ENCODE measurements at places on chromosomes 2 and 18.

DNA sequence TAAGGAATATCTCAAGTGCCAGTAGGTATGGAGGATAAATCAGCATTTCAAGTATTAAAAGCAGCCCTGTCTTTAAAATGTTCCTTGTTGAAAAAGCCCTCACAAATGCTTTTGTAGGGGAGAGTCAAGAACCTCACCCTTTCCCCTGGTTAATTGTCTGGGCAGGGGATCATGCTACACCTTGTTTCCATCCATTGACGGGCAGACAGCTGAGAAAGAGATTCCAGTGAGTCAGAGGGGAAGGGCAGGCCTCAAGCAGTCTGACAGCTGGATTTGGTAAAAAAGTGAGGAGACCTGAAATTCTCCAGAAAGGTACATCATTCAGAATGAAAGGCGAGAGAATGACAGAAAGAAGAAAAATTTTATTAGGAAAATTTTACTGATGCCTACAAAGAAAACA is 203.2 kb upstream of the CYP26B1 start:
- DNase-seq = no peak

DNA sequence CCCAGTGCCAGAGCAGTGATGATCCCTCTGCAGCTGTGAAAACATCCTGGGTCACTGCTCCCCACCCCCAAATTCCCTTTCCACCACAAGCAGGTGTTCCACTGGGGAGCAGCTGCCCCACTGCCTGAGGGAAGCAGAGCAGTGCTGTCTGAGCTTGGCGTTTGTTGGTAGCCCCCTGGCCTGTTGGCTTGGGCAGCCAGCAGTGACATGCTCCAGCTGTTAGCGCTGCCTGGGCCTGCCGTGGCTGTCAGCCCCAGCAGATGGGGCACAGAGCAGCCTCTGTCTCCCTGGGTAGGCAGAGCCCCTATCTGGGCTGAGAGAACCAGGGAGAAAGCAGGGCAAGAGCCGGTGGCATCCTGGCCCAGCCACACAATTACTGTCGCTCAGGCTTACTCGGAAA is 247.7 kb downstream of the GLI2 start:
- no peak for DNase-seq

- DNase-seq = no peak
These were observed 257.5 kb upstream of the FN1 start for GRCh38 chr2:215693193-215693998.

GRCh38 chr2:182318466-182319220 is 108.2 kb downstream of the PDE1A start:
- no peak for DNase-seq

DNA sequence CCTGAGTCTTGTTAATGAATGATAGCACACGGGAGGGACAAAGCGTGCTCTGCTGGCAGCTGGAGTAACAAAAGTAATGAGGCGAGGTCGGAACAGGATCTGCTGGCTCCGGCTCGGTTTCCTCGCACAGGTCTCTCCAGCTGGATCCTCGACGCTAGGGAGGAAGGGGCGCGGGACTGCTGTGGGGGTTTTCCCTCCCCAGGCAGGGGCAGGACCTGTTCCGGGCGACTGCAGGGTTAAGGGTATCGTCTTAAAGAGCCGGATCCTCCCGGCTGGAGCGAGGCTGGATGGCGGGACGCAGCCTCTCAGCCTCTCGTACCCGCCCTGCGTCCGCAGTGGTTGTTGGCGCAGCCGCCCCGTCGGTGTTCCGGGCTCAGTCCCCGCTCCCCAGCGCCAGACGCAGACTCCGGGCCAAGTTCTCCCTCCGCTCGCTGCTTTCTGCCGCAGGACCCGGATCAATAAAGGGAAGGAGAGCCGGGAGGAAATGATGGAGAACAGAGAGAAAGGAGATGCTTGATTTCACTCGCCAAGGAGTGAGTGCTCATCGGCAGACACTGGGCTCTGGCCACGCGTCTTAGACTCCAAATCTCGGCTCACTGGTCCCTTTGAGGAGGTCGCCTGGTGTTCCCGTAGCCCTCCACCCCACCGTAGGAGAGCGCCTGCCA is 1.1 kb upstream of the LIPG start:
- DNase-seq = no peak

GRCh38 chr18:27778441-27778840 is 398.5 kb downstream of the CDH2 start:
- DNase-seq = no peak

- no peak for DNase-seq
These were observed 80.9 kb downstream of the SLC25A12 start for GRCh38 chr2:171813126-171813525.

DNA sequence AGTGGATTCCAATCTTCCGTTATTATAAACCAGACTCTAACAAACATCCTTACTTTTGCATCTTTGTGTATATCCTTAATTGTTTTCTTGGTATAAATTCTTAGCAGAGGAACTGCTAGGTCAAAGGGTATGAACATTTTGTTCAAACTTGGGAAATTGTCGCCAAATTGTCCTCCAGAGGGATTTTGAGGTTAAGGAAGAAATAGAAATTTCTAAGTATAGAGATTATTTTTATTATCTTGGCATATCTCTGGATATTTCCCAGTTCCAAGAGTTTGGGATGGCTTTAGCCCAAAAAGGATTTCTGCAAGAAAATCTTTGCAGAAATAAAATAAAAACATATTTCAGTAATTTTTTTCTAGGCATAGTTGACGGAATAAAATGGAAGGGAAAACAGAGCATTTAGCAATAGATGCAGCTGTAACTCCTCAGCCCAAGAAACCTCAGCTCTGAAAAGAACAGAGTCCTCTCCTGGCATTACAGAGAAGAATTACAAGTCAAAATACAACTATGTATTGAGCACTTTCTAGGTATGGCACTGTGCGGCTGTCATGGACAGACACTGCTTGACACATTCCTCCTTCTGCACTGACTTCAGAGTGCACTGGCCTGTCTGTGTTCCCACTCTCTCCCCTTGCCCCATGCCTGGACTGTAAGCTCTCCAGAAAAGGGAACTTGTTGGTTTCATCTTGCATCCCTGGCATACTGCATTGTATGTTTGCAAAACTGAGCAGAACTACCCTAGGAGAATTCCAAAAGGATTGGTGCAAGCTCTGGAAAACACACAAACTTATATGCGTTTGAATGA is 117.3 kb upstream of the STON1 start:
- no peak for DNase-seq

DNA sequence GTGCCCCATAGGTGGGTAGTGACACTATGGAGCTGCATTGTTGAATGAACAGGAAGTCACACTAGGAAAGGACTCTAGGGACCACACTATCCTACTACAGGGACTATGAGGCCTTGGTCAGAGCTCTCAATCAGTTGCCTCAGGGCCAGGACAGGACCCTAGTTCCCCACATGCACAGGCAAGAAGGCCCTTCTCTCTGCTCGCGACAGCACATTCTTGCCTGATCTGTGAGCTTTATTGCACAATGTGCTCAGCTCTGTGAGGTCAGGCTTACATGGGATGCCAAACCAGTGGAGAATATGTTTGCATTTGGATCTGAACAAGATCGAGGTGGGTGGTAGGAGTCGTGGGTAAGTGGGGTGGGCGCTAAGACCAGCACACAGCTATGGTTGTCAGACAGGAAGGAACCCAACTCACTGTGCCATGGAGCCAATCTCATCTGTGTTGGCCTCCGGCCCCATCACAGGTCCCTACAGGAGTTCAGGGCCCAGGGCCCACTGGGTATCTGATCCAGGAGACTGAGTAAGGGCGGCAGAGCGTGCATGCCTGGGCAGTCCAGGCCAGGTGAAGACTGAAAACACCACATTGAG is 8.0 kb downstream of the PCARE start:
- no peak for DNase-seq

- no peak for DNase-seq
These were observed 24.7 kb downstream of the PAPOLG start for GRCh38 chr2:60780721-60781120.

- DNase-seq = no peak
These were observed 82.8 kb downstream of the ZNF516 start for GRCh38 chr18:76412010-76412817.

DNA sequence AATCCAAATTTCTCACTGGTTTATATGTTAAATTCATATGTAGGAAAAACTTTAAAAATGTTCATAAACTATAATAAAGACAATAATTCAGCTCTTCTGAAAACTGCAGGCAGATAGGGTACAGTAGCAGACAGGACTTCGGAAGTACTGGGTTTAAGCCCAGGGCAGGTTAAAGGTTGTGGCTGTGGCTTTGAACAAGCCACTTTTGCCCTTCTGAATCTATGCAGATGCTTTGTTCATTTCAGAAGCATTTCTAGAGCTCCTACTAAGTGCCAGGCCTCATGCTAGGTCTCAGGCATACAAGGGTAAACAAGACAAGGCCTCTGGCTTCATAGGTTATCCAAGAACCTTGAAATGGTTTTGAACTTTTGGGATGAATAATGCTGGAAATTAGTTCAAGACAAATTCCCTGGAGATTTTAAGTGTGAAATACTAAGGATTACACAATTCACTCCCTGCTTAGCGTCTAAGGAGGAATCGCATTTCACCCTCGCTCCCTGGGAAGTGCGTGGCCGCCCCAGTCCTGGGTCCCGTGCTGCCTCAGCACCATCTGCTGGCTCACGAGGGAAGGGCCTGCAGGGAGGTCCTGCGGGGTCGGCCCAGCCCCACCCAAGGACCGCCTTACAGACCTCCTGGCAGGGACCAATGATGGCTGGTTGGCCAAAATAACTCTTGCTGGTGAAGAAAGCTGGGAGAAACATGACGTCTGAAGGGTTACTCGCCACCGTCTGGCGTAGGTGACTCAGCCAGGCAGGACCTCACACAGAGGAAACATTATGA is 67.7 kb upstream of the L3MBTL4 start:
- no peak for DNase-seq

DNA sequence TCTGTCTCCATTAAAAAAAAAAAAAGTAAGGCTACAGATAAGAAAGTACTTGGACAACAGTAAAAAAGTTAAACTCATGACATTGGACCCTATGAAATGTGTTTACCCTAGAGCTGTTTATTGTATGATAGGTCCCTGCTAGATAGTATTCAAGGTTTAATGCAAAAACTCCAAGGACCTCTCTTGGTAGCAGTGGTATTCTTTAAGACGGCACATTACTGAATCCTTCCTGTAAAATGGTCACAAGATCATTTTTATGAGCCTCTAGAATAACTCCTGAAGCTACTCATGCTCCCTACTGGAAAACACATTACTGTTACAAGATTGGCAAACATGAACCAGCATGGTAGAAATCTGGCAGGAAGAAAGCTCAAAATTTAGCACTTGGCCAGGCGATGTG is 38.8 kb downstream of the GALM start:
- no peak for DNase-seq

DNA sequence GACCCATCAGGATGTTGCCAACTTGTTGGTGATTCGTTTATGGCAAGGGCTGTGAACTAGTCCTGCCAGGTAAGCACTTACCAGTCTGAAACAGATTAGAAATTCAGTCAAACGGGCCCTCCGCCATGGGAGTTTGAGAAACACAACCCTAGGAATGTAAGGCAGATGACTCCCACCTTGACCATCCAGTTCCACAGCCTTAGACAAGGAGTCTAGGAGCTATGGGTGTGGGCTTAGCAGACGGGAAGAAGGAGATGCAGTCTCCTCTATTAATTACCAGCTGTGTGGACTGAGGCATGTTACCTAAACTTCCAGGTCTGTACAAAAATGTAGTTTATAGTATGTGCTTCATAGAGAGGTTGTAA is 319.4 kb upstream of the NCKAP5 start:
- DNase-seq = no peak

GRCh38 chr18:42792731-42793130 is 322.8 kb downstream of the RIT2 start:
- DNase-seq = no peak

DNA sequence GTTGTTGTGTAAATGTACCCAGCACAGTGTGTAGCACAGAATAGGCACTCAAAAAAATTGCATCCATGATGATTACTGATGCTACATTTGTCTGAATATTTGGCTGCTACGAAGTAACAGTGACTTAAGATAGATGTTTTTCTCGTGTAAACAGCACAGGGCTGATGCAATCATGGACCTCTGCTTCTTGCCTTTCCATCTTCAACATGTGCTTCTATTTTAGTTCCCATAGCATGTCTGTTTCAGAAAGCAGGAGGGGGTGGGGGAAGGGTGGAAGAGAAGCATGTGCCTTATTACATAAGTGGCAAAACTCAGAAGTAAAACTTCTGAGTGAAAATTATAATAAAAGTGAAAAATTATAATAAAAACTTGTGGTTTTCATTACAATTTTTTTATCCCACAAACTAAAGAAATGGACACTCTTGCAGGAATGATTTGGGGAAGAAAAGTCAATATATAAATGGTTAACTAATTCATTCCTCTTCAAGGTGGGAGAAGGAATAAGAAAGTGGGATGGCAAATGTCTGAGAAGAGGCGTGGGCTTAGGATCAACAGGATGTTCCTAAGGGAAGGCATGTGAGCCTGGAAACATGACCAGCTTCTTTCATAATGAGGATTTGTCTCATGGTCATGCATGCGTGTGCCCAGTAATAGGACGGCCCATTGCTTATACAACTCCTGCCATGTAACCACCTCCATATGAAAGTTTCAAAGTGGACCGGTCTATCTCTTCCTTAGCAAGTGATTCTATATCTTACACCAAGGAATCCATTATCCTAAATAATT is 27.2 kb downstream of the CCBE1 start:
- DNase-seq = no peak

DNA sequence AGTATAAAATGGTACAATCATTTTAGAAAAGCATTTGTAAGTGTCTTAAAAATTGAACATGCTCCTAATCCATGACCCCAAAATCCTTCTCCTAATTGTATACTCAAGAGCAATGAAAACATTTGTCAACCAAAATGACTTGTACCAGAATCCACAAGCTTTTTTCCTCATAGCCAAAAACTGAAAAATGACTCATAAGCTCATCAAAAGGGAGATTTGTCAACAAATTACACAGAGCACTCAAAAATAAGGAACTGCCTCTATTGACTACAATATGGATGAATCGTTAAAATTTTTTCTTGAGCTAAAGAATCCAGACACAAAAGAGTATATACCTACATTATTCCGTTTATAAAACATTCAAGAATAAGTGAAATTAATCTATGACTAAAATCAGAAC is 544.8 kb downstream of the ARHGAP15 start:
- DNase-seq = no peak

DNA sequence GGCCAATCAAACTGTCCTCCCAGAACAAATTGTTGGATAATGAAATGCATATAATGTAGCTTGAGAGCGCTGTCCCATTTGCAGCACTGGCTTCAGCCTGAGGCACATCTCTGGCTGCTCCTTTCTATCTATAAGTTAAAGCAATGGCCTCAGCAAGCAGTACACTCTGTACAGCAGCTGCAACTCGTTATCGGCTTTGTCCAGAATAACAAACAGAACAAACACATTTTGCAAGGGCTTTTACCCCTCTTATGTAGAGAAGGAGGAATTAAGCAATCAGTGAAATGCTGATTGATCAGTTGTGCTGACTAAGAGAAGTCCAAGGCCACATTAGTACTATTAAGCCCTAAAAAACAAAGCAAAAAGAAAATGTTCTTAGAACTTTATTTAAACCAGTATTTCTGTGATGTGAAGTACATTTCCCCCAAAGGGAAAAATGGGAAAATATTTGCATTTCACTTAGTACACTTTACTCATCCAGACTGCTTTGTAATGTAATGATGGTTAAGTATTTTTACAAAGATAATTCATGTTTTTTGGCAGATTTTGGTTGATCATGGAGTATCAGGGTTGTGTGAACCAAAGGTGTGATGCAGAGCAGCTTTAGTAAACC is 15.0 kb upstream of the CPS1 start:
- DNase-seq = no peak

Data from stimulated activated CD4-positive, alpha-beta T cell treated with anti-CD3 and anti-CD28 coated beads, Interleukin-15, amount 100 ng/mL, for 1 hour (primary cell).